ENCODE measurements at places on chromosomes 3 and 15. TPM values are rescaled to one million over a fixed set of nuclear protein-coding genes. Genes with fewer than 3 reads are reported as not detected.

The GALNT15 gene
- total RNA-seq = 133 TPM

The C3orf70 gene
- 0.84 TPM for total RNA-seq

The SLC24A5 gene
- 3.6 TPM for total RNA-seq

The GHRL gene
- not detected for total RNA-seq

The GADL1 gene
- total RNA-seq = not detected

The PLAAT1 gene
- total RNA-seq = 6.3 TPM

The GLDN gene
- 3.7 TPM for total RNA-seq

The CLDN18 gene
- not detected for total RNA-seq

The KLF15 gene
- 16.4 TPM for total RNA-seq

The CDCP1 gene
- 43.8 TPM for total RNA-seq

The ACVR2B gene
- total RNA-seq = 6.0 TPM

The GOLGA6L9 gene
- 4.6 TPM for total RNA-seq

The AADAC gene
- 11.0 TPM for total RNA-seq

The TMEM44 gene
- 8.5 TPM for total RNA-seq

Measured in lower leg skin (tissue), 4 donors.